Thymus (tissue), 14 donors: ENCODE measurements at places on chromosomes 5 and 9. TPM values are rescaled to one million over a fixed set of nuclear protein-coding genes. Genes with fewer than 3 reads are reported as not detected.
A peak's percentile ranks its signal among the peaks of the same experiment; 100 is the strongest.

SLF1 gene
- polyA plus RNA-seq, result 10.2 TPM

TMEM215 gene
- polyA plus RNA-seq, result 0.02 TPM

DNA sequence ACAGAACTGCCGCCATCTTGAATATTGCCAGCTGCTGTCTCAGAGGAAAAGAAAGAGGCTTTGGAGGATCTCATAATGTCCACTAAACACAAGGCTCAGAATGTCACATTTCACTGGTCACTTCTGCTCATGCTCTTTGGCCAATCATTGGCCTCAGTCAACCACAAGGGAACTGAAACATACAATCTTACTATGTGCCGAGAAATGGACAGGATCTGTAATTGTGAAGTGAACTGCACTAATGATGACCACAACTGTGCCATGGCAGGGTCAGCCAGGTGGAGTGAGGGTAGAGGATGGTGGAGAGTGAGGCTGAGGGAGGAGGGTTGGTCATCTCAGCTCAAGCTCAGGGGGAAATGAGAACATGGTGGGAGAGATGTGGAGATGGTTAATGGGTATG is 32.8 kb downstream of the GDNF start:
- DNase-seq, result no peak

CCNJL gene
- 2.7 TPM for polyA plus RNA-seq

- no peak for DNase-seq
Observed at GRCh38 chr5:54930736-54931135, 54.7 kb downstream of the ESM1 start.

RASGRF2 gene
- polyA plus RNA-seq, result 1.8 TPM

DNA sequence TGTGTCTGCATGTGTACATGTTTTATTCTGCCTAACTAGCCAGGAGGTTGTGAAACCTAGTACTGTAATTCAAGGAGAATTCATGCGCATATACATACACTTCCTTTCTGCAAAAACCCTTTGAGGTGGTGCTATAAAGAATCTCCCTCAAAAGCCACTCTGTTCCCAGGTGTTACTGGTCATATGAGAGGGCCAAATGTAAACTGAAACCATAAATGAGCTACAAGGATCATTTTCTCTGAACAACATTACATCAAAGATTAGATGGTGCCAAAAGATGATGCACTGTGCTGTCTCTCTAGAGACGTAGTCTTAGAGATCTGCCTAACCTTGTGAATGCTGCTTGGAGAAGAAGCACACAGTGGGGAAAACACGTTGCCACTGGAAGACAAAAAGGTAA is 15.7 kb downstream of the NREP start:
- DNase-seq, result no peak

PCDHB14 gene
- 0.87 TPM for polyA plus RNA-seq

ARL14EPL gene
- polyA plus RNA-seq, result 0.18 TPM

NR5A1 gene
- polyA plus RNA-seq, result 0.46 TPM

ZNF300 gene
- 10.9 TPM for polyA plus RNA-seq

SUSD3 gene
- 31.0 TPM for polyA plus RNA-seq

DNA sequence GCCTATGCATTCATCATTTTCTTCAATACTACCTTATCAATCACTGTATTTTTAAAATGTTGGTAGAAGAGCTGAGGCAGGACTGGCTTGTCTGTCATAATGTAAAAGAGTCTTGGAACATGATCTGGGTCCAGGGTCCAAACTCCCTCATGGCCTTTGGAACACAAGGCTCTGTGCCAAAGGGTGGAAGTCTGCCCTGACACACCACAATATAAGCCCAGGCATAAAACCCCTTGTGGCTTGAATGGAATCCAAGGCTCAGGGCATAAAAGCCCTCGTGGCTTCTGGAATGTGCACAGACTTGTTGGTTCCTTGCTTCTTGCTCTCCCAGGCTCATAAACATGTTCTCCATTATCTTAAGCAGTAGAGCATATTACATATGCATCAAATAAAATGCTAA is 48.0 kb downstream of the GABRB2 start:
- DNase-seq, result no peak

ZSWIM6 gene
- 9.0 TPM for polyA plus RNA-seq

- peak; percentile 18 for DNase-seq
Observed at GRCh38 chr5:173643964-173644363, 27.5 kb upstream of the BOD1 start.

PCDHGC5 gene
- 0.11 TPM for polyA plus RNA-seq

DNA sequence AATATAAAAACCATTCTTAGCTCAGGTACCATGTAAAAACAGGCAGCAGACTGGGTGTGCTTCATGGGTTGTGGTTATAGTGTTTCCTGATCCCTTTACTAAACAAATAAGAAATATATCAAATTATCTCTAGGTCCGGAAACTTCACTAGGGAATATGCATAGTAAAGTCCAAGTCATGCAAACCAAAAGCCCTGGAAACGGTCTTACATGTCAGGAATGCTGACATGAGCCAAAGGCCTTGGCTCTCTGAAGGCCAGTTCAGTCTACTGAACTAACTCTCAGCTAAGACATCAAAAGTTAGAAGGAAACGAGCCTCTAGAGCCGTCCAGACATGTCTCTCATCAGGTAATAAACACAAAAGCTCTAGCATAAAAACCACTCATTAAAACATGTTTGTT is 778.9 kb upstream of the ZNF608 start:
- no peak for DNase-seq

GRCh38 chr5:118923295-118924005 is 64.9 kb downstream of the DTWD2 start:
- DNase-seq, result no peak

NACC2 gene
- polyA plus RNA-seq, result 4.4 TPM

GRCh38 chr9:94054716-94055115 is 29.5 kb upstream of the PTPDC1 start:
- DNase-seq, result no peak

GRCh38 chr9:98006127-98006796 is 23.1 kb downstream of the ANP32B start:
- no peak for DNase-seq

GRCh38 chr9:34027845-34028574 is 20.7 kb downstream of the UBAP2 start:
- no peak for DNase-seq

IFNB1 gene
- polyA plus RNA-seq, result 0.11 TPM

DNA sequence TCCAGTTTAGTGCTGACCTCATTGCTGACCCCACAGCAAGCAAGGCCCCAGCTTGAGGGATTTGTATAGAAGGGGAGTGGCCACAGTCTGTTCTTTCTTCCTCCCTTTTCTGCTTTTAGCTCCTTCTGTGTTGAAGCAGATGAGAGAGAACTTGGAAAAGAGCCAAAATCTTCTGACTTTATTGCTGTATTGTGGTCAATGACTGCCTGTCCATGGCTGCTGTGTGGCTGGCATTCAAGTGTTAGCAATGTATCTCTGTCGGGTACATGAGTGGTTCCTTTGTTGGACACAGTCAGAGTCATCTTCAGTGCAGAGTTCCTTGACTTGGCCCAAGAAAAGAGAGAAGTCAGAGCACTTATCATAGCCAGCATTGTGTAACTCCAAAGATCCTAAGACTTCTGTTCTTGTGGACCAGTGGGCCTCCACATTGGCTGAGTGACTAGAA is 154.1 kb downstream of the LRRC70 start:
- no peak for DNase-seq

DNA sequence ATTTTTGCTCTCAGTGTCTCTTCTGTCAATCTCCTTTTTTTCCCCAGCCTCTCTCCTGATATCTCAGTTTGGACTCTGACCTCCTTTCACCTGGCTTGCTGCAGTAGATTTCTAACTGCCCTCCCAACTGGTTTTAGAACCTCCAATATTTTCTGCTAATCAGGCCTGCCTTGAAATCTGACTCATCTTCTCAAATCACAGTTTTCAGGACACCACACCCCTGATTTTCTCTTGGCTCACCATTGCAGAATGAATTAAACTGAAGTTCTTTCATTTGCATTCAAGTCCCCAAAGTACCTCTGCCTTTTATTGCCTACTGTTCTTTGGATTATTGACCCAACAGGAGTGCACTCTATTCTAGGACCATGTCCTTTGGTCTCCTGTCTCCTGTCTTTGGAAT is 310.4 kb upstream of the TRPC7 start:
- DNase-seq, result no peak

DNA sequence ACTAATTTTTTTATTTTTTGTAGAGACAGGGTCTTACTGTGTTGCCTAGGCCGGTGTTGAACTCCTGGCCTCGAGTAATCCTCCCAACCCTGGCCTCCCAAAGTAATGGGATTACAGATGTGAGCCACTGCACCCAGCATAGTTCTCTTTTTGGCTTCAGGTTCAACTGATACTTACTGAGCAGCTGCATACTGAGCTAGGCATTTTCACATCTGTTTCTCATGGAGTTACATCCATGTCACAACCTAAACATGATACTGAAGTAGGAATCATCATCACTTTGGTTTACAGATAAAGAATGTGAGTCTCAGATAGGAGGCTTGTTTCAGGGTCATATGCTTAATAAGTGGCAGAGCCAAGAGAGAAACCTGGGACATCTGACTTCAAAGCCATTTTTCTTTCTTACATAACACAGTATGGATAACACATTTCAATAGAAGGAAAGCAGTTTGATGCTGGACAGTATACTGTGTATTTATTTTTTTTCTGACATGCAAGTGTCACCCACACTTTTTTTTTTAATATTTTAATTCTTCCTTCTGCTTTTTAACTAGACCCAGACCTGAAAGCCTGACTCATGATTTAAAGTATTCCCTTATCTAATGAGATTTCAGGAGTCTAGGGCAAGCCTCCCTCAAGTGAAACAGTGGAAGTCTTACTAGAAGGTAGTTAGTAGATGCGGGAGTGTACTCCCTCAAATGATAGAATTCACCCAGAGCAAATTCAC is 90.8 kb downstream of the HACD4 start:
- DNase-seq, result no peak

KLF4 gene
- 28.1 TPM for polyA plus RNA-seq

SLIT3 gene
- 9.2 TPM for polyA plus RNA-seq

OMD gene
- 1.3 TPM for polyA plus RNA-seq

LTC4S gene
- polyA plus RNA-seq, result 2.8 TPM

GRCh38 chr5:148259288-148259687 is 9.3 kb upstream of the SPINK13 start:
- DNase-seq, result no peak

DNA sequence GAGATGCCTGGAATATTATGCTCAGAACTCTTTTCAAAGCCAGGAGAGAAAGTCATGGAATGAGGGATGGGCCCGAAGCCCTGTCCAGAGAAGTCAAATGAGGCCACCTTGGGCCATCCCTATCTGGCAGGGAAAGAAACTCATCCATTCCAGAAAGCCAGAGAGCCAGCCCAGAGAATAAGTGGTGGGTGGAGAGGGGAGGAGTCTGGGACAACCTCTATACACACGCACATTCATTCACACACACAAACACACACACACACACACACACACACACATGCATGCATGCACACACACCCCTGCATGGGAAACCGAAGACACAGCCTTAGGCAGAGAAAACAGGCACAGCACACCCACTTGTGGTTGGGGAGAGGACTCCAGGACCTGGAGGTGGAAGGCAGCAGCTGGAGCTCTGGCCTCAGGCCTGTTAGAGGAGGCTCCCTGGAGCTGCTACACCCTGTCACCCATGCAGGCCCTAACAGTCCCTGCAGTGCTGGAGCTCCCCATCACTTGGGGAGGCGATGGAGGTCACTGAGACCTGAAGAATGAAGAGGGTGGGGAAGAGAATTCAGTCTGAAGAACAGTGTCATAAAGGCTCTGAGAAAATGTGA is 38.0 kb downstream of the TGFBI start:
- no peak for DNase-seq

DNA sequence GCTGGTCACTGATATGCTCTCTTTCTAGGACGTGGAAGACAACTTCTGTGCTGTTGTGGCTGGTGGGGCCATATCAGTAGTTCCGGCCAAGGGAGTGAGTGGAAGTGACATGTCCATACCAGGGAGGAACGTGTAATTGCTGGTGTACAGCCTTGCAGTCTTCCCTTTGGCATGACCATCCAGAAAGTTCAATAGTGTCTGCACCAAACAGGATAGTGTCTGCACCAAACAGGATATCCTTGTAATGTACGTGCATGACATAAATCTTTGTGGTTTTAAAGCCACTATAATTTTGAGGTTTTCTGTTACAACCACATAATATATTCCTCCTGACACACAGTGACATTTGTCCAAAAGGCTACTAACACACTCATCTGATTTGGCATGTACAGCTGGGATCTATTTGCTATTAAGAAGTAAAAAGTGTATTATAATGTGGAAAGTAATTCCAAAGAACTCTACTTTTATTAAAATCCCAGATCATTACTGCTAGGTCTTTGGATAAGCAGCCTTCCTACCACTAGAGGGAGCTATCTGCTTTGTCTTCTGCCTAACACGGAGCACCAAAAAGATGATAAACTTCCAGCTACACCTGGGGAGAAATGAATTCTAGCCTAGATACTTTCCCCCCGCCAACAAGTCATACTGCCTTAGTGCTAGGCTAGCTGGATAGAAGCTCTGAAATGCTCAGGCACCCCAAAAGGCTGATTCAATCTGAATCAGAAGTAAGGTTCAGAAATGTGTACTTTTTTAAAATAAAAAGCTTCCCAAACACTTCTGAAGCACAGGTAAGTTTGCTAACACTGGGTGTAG is 52.7 kb downstream of the RNF145 start:
- peak; percentile 61 for DNase-seq

GRCh38 chr9:105313238-105313637 is 68.8 kb downstream of the SLC44A1 start:
- DNase-seq, result no peak

- no peak for DNase-seq
Observed at GRCh38 chr5:177444106-177445051, 2.2 kb upstream of the PRR7 start.

GRCh38 chr9:135268031-135268430 is 180.6 kb downstream of the OLFM1 start:
- DNase-seq, result no peak

- DNase-seq, result no peak
Observed at GRCh38 chr5:168658394-168658793, 79.2 kb upstream of the PANK3 start.

RNF38 gene
- 19.0 TPM for polyA plus RNA-seq

PCDHGA1 gene
- polyA plus RNA-seq, result 0.16 TPM

LIFR gene
- polyA plus RNA-seq, result 27.5 TPM

DNA sequence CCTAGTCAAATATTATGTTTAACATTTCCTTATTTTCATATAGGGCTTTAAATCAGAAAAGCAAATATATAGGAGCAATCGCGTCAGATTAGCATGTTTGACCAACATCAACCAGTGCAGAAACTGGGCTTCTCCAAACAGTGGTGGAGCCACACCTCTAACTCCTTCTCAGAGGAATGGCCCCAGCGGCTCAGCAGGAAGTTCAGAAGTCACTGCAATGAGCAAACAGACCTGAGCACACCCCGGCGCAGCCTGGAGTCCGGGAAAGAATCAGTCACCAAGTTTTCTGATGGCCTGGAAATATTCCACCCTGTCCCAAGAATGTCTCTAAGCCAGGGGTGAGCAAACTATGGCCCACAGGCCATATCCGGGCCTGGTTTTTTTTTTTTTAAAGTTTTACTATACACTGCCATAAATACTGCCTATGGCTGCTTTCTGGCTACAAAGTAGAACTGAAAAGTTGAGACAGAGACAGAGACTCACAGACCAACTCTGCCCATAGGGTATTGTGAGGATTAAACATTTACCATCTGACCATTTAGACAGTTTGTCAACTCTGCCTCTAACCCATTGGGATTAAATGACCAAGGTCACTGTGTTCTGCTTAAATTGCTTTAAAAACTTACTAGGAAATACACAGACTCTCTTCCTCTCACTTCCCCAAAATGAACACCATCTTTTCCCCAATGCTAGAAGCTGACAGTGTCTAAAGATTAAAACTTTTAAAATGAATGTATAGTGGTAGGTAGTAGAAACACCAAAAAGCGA is 5.4 kb downstream of the GOLM1 start:
- DNase-seq, result no peak

ANXA2R gene
- polyA plus RNA-seq, result 68.7 TPM

GRCh38 chr5:136133222-136133921 is 727 bp downstream of the SMAD5 start:
- DNase-seq, result no peak

ARL15 gene
- polyA plus RNA-seq, result 26.4 TPM
